Inflammatory macrophage treated with lipopolysaccharide for 1 hour (primary cell): ENCODE measurements at places on chromosomes 3 and 15.

DNA sequence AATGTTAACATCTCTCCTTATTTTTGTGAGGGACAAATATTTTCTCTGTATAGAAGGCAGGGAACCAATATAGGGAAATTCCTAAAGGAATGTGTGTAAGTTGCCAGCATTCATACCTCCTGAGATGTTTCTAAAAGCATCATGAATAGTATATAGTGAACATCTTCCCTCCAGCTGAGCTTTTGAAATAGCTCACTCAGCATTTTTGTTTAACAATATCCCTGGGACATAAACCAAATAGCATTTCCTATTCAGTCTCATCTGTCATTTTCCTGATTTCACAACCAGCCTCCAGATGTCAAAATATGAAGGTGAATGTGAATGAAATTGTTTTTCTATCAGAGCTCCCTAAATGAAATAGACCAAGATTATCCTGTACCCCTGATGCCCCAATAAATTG lies 137.2 kb downstream of the PPM1L start:
- DNase-seq: no peak

DNA sequence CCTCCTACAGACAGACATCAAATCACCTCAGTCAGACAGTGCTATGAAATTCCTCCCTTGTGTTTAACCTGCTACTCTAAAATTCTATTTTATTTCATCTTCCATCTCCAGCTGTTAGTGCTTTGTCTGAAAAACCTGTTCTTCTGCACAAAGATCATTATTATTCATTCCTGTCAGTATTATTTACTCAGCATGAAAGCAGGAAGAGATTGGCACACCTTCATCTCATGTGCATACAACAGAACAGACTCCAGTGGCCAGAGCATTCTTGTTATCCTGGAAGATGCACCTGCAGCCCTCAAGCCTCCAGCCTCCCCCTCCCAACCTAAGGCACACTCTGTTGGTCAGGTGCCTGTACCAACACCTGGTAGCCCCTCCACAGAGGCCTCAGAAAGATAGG lies 1.8 kb upstream of the ROPN1B start:
- no peak for DNase-seq

- peak; percentile 31 for DNase-seq
These were observed 593 bp downstream of the TMOD2 start for GRCh38 chr15:51751697-51752683.

GRCh38 chr3:105594219-105594618 lies 227.5 kb downstream of the ALCAM start:
- DNase-seq: no peak

DNA sequence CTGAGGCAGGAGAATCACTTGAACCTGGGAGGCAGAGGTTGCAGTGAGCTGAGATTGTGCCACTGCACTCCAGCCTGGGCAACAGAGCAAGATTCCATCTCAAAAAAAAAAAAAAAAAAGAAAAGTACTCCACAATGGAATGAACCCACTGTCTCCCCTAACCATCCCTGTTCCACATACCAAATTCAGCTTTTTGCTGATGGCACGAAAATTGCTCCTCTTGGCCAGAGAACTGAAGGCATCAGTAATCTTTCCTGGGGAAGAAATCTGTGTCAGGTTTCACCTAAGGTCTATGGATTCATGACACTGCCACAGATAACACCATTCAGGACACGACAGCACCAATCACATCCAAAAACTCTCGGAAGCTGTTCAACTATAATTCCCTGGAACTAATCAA lies 6.9 kb upstream of the PRC1 start:
- DNase-seq: no peak
